ENCODE measurements at places on chromosomes 2 and 18.

DNA sequence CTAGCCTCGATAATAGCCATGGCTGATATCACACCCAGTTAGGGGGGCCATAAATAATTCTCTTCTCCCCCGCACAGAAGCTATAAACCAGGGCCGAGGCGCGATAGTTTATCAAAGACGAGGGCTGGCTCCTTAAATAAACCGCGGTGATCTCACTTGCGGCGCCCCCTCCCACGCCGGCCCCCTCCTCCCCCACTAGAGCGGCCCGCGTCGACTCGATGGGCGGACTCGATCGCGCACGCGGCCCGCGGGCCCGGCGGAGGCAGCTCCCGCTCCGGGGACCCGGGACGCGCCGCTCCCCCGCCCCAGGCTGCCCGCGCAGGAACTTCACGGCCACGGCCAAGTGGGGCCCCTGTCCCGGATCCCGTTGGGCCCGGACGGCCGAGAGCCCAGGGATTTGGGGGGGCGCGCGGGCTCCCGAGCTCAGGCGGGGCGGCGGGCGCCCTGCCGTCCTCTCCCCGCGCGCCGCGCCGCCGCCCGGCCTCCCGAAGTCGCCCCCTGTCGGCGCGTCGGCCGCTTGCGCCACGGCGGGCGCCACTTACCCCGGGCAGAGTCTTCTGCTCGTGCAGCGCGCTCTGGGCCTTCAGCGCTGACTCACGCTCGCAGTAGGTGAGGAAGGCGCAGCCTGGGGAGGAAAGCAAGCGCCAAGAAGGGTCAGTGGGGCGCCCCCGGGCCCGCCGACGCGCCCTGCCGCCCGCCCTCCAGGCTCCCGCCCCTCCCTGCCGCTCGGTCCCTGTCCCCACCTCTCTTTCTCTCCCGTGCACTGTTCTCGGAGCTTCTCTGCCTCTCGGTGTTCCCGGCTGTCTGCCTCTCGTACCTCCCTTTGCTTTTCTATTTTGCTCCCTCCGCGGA is 80.4 kb downstream of the CELF4 start:
- DNase-seq, result no peak

GRCh38 chr18:7754258-7754657 is 187.1 kb downstream of the PTPRM start:
- DNase-seq, result no peak

- DNase-seq, result peak; percentile 33
Observed at GRCh38 chr18:9055185-9055584, 47.3 kb upstream of the NDUFV2 start.

- no peak for DNase-seq
Observed at GRCh38 chr18:42024131-42024530, 69.1 kb downstream of the PIK3C3 start.

- DNase-seq, result no peak
Observed at GRCh38 chr2:223580951-223581350, 21.2 kb downstream of the SCG2 start.

DNA sequence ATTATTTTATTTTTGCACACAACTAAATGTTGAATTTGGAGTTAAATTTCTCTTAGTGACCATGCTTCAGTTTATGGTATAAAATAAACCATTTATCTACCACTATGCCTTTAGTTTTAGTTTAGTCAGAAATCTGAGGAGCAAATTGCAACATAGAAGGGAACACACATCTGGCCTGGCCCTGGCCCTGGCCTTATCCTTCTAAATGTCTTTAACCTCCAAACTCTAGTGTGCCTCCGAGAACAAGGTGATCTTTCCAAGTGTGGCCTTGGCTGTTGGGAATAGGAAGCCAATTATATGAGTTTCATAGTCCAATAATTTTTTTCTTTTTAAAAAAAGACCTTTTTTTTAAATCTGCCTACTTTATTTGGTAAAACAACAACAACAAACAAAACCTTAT is 31.8 kb upstream of the GREB1L start:
- DNase-seq, result no peak

DNA sequence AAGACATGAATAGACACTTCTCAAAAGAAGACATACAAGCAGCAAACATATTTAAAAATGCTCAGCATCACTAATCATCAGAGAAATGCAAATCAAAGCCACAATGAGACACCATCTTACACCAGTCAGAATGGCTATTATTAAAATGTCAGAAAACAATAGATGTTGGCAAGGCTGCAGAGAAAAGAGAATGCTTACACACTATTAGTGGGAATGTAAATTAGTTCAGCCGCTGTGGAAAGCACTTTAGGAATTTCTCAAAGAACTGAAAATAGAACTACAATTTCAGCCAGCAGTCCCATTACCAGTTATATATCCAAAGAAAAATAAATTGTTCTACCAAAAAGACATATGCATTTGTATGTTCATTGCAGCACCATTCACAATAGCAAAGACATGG is 61.7 kb downstream of the STRADB start:
- no peak for DNase-seq

- no peak for DNase-seq
Observed at GRCh38 chr2:240960309-240960970, 38.0 kb upstream of the SNED1 start.

DNA sequence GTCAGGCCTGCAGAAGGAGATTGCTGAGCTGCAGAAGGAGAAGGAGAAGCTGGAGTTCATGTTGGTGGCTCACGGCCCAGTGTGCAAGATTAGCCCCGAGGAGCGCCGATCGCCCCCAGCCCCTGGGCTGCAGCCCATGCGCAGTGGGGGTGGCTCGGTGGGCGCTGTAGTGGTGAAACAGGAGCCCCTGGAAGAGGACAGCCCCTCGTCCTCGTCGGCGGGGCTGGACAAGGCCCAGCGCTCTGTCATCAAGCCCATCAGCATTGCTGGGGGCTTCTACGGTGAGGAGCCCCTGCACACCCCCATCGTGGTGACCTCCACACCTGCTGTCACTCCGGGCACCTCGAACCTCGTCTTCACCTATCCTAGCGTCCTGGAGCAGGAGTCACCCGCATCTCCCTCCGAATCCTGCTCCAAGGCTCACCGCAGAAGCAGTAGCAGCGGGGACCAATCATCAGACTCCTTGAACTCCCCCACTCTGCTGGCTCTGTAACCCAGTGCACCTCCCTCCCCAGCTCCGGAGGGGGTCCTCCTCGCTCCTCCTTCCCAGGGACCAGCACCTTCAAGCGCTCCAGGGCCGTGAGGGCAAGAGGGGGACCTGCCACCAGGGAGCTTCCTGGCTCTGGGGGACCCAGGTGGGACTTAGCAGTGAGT is 19.4 kb downstream of the FOSL2 start:
- DNase-seq, result no peak

DNA sequence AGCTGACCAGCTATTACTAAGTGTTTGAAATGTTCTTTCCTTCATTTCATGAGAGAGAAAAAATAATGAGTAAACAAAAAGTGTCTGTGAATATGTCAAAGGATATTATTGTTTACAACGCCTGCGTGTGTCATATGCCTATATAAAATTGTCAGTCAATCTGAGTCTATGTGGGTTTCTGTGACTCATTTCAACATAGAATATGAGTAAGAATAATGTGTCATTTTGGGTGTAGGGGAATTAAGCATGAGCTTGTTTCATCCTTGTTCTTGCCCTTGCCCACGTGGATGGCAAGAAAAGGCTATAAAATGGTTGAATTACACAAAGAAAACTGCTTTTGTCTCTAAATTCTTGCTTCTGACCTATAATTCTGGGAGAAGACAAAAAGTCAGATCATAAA is 466.0 kb downstream of the PTH2R start:
- no peak for DNase-seq

GRCh38 chr2:82000606-82001005 is 1696.1 kb upstream of the LRRTM1 start:
- DNase-seq, result no peak

GRCh38 chr2:70789304-70790135 is 923 bp downstream of the FIGLA start:
- peak; percentile 45 for DNase-seq

DNA sequence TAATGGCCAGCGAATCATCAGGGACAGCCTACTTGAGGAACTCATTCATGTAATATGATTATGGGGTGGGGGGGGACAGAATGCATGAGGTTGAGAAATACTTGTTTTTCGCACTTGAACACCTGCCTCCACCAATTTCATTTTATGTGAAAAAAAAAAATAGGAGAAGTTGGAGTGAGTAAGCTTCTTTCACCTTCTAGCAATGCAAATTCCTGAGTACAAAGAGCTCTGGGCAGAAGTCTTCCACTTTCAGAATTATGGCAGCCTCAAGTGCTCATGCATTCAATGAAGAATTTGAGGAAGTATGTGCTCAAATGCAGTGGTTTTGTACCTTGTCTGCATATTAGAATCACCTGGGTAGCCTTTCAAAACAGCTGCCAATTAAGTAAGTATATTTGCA is 40.1 kb upstream of the GPD2 start:
- DNase-seq, result no peak

DNA sequence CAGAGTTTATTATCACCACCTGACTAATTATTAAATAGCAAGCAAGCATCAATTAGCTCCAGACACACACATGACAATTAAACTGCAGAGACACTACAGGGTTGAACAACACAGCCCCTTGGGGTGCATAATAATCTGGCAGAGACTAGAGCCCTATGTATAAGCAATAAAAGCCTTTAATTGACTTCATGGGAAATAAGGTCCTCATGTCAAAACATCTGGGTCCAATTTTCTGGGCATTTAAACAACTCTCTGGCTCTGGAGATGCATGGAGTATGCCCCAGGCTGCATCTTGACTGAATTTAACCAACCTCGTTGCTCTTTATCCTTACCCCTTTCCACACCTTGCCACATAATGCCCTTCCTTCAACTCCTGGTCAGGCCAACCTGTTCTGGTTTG is 270.7 kb upstream of the THUMPD2 start:
- DNase-seq, result no peak

- DNase-seq, result no peak
Observed at GRCh38 chr2:81481994-81482368, 1177.4 kb upstream of the LRRTM1 start.

GRCh38 chr2:172813314-172813888 is 77.8 kb downstream of the RAPGEF4 start:
- DNase-seq, result no peak

GRCh38 chr18:74314759-74315463 is 728 bp upstream of the C18orf63 start:
- no peak for DNase-seq

- DNase-seq, result no peak
Observed at GRCh38 chr18:48670751-48671560, 132.1 kb downstream of the CTIF start.

- DNase-seq, result no peak
Observed at GRCh38 chr2:181949047-181949446, 36.6 kb upstream of the PPP1R1C start.

- DNase-seq, result no peak
Observed at GRCh38 chr2:25824718-25825117, 53.6 kb downstream of the ASXL2 start.

- no peak for DNase-seq
Observed at GRCh38 chr2:75555701-75556100, 5.0 kb downstream of the EVA1A start.

- peak; percentile 85 for DNase-seq
Observed at GRCh38 chr2:237299906-237300305, 114.1 kb downstream of the COL6A3 start.

DNA sequence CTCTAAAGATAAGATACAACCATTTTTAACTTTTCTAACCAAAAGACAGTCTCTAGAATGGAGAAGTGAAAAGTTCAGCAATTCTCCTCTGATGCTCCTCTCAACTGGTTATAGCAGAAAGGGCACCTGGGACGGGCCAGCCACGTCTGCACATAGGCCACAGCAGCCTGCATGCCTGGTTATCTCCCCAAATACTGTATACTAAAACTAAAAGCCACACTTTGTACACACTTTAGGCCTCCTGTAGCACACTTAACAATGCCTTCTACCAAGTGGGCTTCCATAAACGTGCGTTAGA is 179.1 kb downstream of the ANKRD44 start:
- DNase-seq, result no peak

Measured in NCI-H446 (cell line).